ENCODE measurements at places on chromosomes 11 and 22.

- no peak for DNase-seq
- H3K36me3 ChIP-seq = no peaks in the 10 kb centered on the region
- peaks cover 3% of the 10 kb centered on the region for H3K4me1 ChIP-seq
- H3K27ac ChIP-seq = no peak overlapping the region
These were observed 43.5 kb upstream of the MYEOV start for GRCh38 chr11:69250186-69251056.

GRCh38 chr22:23214398-23214797, 34.1 kb downstream of the BCR start:
- no peaks in the 10 kb centered on the region for H3K27me3 ChIP-seq
- H3K36me3 ChIP-seq = no peaks in the 10 kb centered on the region
- no peak overlapping the region for H3K27ac ChIP-seq
- DNase-seq = no peak

GRCh38 chr11:9574622-9575259, 1.3 kb downstream of the WEE1 start:
- H3K36me3 ChIP-seq = peaks cover 17% of the 10 kb centered on the region
- DNase-seq = peak; percentile 52
- peaks cover 18% of the 10 kb centered on the region for H3K4me1 ChIP-seq
- H3K4me3 ChIP-seq = peak overlapping the region; percentile 53

DNA sequence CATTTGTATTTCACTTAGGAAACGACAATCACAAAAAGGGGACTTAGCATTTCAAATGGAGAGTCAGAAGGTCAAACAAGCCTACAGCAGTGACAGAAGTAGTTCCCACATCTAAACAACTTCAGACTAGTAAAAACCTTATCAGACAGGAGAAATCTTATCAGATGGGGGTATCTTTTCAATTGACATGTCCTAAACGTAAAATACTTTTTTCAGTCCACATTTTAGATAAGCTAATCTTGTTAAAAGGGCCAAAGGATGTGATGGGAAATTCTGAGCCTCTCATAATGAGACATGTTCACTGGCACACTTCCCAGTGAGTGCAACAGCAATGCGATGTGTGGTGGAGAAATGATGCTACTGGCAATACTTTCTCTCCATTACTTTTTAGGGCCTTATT, 2.4 kb downstream of the MAPK1 start:
- peak overlapping the region; percentile 90 for H3K4me3 ChIP-seq
- peak; percentile 20 for DNase-seq
- no peak overlapping the region for H3K27ac ChIP-seq
- peaks cover 35% of the 10 kb centered on the region for H3K4me1 ChIP-seq
- no peaks in the 10 kb centered on the region for H3K36me3 ChIP-seq
- no peaks in the 10 kb centered on the region for H3K27me3 ChIP-seq

DNA sequence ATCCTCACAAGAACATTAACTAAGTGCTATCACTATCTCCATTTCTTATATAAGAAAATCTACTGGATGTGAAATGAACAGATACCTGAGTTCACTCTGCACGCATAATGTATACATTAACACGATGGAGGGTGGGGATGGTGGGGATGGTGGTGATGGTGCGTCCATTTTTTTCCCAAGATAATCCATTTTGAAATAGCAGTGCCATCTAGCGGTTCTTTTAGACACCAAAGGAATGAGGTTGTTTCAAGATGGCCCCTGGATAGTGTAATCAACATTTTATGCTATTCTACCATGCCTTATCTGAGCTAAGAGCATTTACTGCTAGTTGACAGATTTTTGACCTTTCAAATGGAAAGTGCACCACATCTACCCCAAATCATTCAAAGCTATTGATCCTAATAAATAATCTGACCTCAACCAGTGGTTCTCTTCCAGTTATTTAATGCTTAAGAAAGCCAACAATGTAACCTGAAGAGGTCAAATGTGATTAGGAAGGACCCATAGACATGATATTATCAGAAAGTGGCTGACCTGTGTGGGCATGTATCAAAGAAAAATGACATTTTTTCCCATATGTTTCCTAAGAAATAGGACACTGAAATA, 714.7 kb upstream of the TENM4 start:
- H3K27me3 ChIP-seq = no peaks in the 10 kb centered on the region
- no peak overlapping the region for H3K27ac ChIP-seq
- H3K4me1 ChIP-seq = peaks cover 13% of the 10 kb centered on the region
- no peak overlapping the region for H3K4me3 ChIP-seq
- DNase-seq = peak; percentile 45

DNA sequence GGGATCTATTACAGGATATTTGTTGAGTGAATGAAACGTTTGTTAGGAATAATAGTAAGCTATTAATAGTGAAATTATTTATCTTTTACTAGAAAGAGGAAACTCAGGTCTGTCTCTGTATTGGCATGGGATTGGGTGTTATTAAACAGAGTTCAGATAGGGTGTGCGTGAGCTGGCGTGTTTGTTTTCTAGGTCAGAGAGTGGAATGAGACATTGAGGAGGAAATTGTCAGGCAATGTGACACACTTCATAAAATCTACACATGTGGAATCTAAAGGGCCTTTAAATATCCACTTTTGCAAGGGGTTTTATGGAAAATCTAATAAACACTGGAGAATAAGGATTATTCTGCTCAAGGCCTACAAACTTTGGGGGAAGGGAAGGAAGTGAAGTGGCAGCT, 552.9 kb downstream of the NTM start:
- DNase-seq = no peak
- H3K4me1 ChIP-seq = no peaks in the 10 kb centered on the region
- H3K27ac ChIP-seq = no peak overlapping the region
- H3K36me3 ChIP-seq = no peaks in the 10 kb centered on the region
- peaks cover 3% of the 10 kb centered on the region for H3K27me3 ChIP-seq
- H3K4me3 ChIP-seq = no peak overlapping the region

- peak overlapping the region; percentile 44 for H3K4me3 ChIP-seq
- DNase-seq = no peak
- H3K27me3 ChIP-seq = no peaks in the 10 kb centered on the region
These were observed 961 bp downstream of the IPO7 start for GRCh38 chr11:9385327-9385899.

- H3K27me3 ChIP-seq = peaks cover 11% of the 10 kb centered on the region
- H3K36me3 ChIP-seq = no peaks in the 10 kb centered on the region
- H3K4me3 ChIP-seq = no peak overlapping the region
- no peak overlapping the region for H3K27ac ChIP-seq
- no peak for DNase-seq
- H3K4me1 ChIP-seq = no peaks in the 10 kb centered on the region
These were observed 164.1 kb downstream of the NAV2 start for GRCh38 chr11:19876750-19877149.

- no peaks in the 10 kb centered on the region for H3K36me3 ChIP-seq
- H3K4me3 ChIP-seq = no peak overlapping the region
- peaks cover 13% of the 10 kb centered on the region for H3K4me1 ChIP-seq
- DNase-seq = no peak
These were observed 117.3 kb downstream of the ETS1 start for GRCh38 chr11:128470081-128470480.

- H3K27me3 ChIP-seq = no peaks in the 10 kb centered on the region
- no peaks in the 10 kb centered on the region for H3K36me3 ChIP-seq
- no peaks in the 10 kb centered on the region for H3K4me1 ChIP-seq
- H3K27ac ChIP-seq = no peak overlapping the region
- H3K4me3 ChIP-seq = no peak overlapping the region
- no peak for DNase-seq
These were observed 840.3 kb downstream of the TBC1D22A start for GRCh38 chr22:47602732-47603131.

DNA sequence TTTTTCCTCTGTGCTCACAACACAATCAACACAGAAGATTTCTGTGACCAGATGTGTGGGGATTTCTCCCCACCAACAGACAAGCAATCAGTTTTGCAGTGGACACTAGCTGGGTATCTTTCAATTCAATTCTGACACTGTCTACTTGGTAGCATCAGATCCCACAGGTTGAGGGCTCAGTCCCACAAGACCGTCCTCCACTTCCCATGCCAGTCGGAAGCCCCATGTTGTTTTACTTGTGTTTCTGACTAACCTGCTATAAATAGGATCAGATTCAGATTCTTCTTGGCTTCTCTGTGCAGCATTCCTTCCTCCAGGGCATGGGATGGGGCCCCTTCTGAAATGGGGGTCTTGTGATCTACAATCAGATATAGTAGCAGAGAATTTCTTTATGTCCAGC, 19.6 kb downstream of the ACER3 start:
- H3K27ac ChIP-seq = no peak overlapping the region
- DNase-seq = no peak
- no peaks in the 10 kb centered on the region for H3K4me1 ChIP-seq
- no peaks in the 10 kb centered on the region for H3K27me3 ChIP-seq
- H3K36me3 ChIP-seq = no peaks in the 10 kb centered on the region
- H3K4me3 ChIP-seq = no peak overlapping the region

- H3K27me3 ChIP-seq = no peaks in the 10 kb centered on the region
- H3K4me1 ChIP-seq = no peaks in the 10 kb centered on the region
- DNase-seq = peak; percentile 65
These were observed 795.5 kb downstream of the METTL15 start for GRCh38 chr11:28903716-28904115.

DNA sequence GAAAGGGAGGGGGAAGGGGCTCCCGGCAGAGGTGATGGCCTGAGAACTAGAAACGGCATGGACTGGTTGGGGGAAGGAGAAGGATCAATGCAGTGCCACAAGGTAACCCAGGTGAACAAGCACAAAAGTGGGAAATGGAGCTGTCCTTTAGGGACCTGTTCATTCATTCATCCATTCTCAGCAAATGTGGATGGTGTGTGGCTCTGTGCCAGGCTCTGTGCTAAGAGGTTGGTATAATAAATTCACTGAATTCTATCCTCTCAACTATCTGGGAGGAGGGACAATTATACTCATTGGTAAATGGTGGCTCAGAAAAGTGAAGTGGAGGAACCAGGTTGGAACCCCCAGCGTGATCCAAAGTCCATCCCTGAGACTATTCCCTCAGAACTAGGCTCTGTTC, 18.6 kb upstream of the ARAP1 start:
- H3K27ac ChIP-seq = no peak overlapping the region
- no peaks in the 10 kb centered on the region for H3K27me3 ChIP-seq
- no peak for DNase-seq
- H3K4me1 ChIP-seq = peaks cover 7% of the 10 kb centered on the region
- no peak overlapping the region for H3K4me3 ChIP-seq

DNA sequence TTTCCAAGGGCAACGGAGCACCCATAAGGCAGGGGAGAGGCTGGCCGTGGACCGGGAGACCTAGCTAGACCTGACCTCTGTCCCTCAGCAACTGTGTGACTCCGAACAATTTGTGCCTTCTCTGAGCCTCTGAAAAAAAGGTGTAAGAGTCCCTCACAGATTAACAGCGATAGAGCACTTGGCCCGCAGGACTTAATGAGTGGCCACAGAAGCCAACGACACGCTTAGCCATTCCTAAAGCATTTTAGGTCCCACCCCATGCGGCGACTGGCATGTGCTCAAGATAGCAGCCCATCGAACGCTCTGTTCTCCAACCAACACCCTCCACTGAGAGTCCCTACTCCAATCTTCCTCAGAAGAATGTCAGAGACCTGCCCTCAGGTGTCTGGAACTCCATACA, 1.5 kb downstream of the SULT4A1 start:
- no peak for DNase-seq
- no peak overlapping the region for H3K4me3 ChIP-seq
- H3K27me3 ChIP-seq = peaks cover 12% of the 10 kb centered on the region
- no peaks in the 10 kb centered on the region for H3K4me1 ChIP-seq

GRCh38 chr11:114244726-114245394, 51.3 kb upstream of the NNMT start:
- H3K4me3 ChIP-seq = no peak overlapping the region
- no peaks in the 10 kb centered on the region for H3K4me1 ChIP-seq
- H3K27me3 ChIP-seq = peaks cover 6% of the 10 kb centered on the region

DNA sequence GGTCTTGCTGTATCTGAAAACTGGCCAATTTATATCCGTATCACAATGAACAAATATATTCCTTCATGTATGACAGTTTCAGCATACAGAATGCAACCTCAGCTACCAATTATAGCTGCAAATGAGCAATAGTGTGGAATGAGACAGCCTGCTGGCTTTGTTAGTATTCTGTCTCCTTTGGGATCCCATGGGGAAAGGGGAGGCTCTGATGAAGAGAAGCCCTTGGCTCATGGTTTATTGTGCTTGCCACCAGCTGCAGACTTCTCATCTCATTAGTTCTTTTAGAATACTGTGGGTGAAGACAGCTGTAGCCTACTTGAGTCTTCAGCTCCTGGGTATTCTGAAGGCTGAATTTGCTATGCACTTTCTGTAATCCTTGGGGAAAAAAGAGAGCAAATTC, 42.4 kb downstream of the PITPNB start:
- H3K4me3 ChIP-seq = no peak overlapping the region
- no peaks in the 10 kb centered on the region for H3K27me3 ChIP-seq
- H3K36me3 ChIP-seq = peaks cover 14% of the 10 kb centered on the region
- H3K27ac ChIP-seq = no peak overlapping the region
